ENCODE measurements at places on chromosomes 5 and 9.

DNA sequence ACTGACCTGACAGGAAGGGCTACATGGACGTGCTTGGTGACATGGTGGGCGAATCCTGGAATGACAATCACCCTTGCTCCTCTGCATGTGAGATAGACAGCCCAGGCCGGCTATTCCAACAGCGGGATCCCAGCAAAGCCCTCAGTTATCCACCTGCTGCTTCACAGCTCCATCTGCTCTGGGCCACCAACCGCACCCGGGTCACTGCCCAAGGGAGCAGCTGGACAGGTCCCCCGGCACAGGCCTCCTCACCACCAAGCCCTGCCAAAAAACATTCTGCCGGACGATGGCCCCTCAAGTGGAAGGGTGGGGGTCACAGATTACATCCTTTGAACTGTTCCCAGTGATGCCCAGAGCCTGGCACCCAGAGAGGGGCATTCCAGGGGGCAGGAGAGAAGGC, 39.6 kb downstream of the STK10 start:
- DNase-seq = no peak

DNA sequence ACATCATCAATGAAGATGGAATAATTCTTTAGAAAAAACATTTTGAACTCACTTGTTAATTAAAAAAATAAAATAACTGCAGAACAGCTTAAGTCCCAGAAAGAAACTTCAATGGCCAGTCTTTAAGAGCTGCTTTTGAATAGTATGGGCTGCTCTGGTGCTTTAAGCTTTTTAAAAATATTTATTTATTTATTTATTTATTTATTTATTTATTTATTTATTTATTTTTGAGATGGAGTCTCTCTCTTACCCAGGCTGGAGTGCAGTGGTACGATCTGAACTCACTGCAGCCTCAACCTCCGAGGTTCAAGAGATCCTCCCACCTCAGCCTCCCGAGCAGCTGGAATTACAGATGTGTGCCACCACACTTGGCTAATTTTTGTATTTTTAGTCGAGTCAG, 516.3 kb upstream of the DAP start:
- no peak for DNase-seq

- no peak for DNase-seq
These were observed 102.3 kb upstream of the ABCA1 start for GRCh38 chr9:105030285-105030684.

- no peak for DNase-seq
These were observed 1.1 kb downstream of the KDM3B start for GRCh38 chr5:138353560-138354080.

DNA sequence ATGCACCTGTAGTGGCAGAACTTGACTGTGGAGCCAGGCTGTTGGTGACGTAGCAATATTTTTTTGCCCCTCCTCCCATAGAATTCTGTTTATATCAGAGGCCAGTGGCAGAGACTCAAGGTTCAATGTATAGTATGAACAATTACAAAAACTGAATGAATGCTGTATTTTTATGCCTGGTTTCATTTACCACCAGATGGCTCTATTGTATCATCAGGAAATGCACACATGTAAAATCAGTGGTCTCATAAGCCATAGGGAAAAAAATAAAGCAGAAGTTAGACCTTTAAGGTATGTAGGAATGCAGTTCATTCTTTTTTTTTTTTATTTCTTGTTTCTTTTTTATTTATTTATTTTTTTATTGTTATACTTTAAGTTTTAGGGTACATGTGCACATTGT, 43.6 kb downstream of the CCDC192 start:
- DNase-seq = no peak

- DNase-seq = no peak
These were observed 49.7 kb downstream of the PARP8 start for GRCh38 chr5:50716134-50716533.

- no peak for DNase-seq
These were observed 19.8 kb upstream of the NUDT12 start for GRCh38 chr5:103582364-103582763.

- DNase-seq = no peak
These were observed 21.4 kb downstream of the LHFPL2 start for GRCh38 chr5:78627175-78627574.

- no peak for DNase-seq
These were observed 162.7 kb upstream of the S1PR3 start for GRCh38 chr9:88828492-88828974.

DNA sequence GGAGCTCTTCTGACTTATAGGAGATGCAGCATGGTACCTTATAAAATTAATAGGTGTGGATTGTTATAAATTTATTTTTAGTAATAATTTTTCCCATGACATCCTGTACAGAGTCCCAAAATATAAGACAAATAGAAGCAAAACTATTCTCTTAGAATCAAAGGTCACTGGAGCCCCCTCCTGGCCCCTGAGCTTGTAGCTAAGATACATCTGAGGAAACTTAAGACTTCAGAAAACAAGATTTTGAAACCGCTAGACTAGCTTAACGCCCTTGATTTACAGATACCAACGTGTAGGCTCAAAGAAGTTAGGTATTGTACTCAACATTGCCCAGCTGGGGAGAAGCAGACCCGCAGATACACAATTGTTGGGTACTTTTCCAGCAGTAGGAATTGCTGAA, 45.7 kb upstream of the KCNN2 start:
- no peak for DNase-seq

Measured in activated CD4-positive, alpha-beta T cell treated with anti-CD3 and anti-CD28 coated beads for 4 hours (primary cell).